Activated CD8-positive, alpha-beta memory T cell treated with anti-CD3 and anti-CD28 coated beads for 1 hour (primary cell): ENCODE measurements at places on chromosomes 5 and 9.

DNA sequence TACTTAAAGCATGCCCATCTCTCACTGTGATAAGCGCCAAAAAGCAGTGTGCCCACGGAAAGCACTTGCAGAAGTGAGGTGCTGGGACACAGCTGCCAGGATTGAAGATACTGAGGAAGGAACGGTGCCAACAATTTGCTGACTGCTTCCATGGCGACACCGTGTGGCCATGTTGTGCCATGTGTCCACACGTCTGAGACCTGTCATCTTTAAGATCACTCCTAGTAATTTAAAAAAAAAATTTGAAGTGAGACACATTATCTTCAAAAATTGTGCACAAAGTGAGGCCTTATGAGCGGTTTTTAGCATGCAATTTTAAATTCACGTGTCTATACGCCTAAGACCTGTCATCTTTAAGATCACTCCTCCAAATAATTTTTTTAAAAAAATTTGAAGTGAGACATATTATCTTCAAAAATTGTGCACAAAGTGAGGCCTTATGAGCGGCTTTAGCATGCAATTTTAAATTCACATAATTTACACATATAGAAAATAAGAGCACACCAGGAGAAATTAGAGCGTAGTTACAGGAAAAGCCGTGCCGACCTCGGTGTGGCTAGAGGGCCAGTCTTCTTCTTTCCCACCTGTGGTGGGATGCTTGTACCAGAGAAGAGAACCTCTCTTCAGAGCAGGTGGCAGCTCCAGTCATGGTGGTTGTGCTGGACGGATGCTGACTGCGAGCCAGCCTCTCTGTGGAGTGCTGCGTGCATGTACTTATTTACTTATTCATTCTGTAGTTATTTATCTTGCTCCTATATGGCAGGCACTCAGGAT is 21.4 kb upstream of the FLT4 start:
- no peak for DNase-seq

GRCh38 chr9:98890256-98890655 is 53.5 kb upstream of the COL15A1 start:
- DNase-seq = no peak

DNA sequence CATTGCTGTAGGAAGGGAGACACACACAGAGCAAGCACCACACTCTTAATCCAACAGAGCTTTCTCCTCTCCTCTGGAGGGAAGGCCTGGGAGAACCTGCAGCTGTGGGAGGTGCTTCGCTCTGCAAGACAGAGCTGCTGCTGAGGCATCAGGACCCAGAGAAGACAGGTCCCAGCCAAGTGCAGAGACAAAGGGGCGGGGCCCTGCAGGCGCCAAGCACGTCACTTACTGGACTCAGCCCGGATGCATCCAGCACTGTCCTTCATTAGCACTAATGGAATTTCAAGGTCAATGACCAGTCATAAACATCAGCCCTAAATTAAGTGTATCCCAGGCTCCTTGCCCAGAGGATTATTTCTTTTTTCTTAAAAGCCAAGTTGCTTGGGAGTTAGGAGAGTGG is 337.1 kb upstream of the PANK3 start:
- no peak for DNase-seq

- no peak for DNase-seq
Measured at GRCh38 chr9:121196389-121196788, 5.3 kb downstream of the RAB14 start.

GRCh38 chr5:133508845-133509741 is 103.2 kb downstream of the FSTL4 start:
- no peak for DNase-seq

GRCh38 chr5:177447611-177448243 is 1.1 kb downstream of the PRR7 start:
- no peak for DNase-seq

GRCh38 chr9:134870746-134871662 is 9.6 kb upstream of the FCN2 start:
- DNase-seq = no peak

DNA sequence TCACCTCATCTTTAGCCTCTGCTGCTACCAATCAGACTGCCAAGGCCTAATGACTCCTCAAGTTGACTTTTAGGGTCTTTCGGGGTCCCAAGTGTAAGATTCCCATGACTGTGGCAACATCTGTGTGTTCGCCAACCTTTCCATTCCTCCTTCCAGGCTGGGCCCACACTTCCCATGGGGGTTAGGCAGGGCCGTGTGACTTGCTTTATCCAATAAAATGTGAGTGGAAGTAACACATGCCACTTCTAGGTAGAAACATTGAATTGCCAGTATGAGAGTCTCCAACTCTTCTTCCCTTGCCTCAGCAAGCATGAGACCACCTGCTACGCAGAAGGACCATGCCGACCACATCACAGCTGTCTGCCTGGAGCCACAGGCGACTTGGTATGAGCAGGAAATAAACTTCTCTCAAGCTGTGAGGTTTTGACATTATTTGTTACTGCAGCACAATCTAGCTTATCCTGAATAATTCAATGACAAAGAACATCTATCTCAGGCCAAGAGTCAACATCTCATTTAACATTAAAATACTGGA is 190.4 kb upstream of the IER5L start:
- no peak for DNase-seq

GRCh38 chr5:148615644-148616275 is 38.6 kb downstream of the HTR4 start:
- DNase-seq = no peak

DNA sequence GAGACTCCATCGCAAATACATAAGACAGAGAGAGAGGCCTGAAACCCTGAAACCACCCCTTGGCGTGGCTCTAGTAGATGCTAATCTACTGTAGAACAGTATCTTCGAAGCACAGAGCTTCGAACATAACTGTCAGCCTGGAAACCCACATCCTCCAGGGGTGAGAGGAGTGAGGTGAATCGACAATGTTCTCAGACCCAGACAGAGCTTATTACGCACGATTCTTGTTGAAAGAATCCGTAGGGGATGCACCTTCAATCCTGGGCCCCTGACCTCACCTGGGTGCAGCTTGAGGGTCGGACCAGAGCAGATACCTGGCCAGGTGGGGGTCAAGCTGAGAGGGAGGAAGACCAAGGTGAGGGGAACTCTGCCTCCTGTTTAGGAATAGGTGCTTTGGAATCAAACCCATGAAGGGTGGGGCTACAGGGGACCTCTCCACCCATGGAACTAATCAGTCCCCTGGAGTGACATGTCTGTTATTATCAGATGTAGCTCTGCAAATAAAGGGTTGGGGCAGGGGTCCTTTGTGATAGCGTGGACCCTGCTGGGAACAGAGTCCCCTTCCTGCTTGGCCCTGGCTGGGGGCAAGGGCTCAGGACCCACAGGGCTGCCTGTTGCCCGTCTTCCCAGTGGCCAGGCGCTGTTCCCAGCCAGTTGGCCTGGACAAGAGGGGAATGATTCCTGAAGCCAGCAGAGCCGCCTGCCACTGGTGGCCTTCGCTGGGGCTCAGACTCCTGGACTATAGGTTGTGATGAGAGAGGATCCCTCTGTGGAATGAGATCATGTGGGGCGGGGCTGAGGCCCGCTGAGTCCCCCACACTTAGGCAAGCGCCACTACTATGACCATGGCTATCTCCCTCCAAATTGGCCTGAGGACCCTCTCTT is 41.2 kb downstream of the DBH start:
- peak; percentile 18 for DNase-seq
